ENCODE measurements at places on chromosomes 16 and 17.

DNA sequence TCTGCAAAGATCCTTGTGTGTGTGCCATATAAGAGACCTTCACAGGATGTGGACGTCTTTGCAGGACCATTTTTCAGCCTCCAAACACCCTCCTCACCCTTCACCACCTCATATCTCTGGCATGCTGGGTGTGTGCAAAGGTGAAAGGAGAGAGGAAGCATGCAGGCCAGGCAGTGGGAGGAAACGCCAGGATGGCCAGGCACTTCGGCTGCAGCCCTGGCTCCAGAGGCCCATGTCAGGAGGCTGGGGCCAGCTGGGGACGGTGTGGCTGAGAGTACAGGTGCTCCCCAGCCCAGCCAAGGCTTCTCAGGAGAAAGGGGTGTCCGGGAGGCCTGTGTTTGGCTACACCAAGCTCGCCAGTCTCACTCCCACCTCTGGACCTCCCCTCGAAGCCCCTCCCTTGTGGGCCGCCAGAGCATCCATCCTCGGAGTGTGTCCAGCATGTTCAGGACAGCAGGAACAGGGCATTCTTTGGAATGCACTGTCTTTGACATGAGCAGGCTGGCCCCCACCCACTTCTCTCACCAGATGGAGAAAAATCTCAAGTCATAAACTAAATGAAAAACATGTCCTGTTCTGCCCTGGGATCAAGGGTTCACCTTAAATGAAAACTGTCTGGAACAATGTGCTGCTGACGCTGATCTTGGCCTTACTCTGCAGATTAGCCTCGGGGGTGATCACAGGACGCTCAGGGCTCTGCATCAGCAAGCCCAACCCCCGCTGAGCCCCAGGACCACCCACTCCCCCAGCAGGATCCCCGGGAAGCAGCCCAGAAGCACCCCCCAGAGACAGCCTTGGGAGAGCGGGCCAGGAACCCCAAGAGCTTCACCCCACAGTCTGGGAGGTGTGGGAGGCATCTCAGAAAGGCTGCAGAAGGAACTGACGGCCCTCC, 15.9 kb downstream of the PEMT start:
- DNase-seq = no peak

DNA sequence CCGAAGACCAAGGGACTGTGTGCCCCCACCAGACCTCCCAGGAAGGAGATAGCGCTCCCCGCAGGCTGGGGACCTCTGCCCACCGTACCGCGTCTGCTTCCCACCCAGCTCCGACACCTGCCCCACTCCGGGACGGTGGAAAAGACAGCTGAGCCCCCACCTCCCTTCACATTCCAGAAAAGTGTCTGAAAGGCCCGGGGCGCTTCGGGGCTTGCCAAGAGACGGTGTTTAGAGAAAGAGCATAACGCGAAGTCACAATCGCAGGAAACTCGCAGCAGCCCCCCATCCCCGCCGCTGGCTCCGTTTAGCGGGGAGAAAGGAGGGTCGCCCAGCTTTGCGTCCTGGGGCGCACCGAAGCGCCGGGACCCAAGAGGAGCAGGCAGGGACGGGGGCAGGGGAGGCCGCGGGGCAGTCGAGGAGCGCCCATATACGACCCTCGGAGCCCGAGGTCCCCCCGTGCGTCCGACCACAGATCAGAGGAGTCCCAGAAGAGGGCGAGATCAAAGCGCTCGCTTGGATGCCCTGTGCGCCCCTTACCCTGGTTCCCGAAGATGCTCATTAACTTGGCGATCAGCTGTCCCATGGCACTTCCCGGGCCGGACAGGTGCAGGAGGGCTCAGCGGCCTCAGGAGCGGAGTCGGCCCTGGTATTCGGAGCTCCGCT, 652 bp downstream of the ARL5C start:
- no peak for DNase-seq

- peak; percentile 92 for DNase-seq
Observed at GRCh38 chr17:14205992-14206461, 30.6 kb downstream of the CDRT15 start.

DNA sequence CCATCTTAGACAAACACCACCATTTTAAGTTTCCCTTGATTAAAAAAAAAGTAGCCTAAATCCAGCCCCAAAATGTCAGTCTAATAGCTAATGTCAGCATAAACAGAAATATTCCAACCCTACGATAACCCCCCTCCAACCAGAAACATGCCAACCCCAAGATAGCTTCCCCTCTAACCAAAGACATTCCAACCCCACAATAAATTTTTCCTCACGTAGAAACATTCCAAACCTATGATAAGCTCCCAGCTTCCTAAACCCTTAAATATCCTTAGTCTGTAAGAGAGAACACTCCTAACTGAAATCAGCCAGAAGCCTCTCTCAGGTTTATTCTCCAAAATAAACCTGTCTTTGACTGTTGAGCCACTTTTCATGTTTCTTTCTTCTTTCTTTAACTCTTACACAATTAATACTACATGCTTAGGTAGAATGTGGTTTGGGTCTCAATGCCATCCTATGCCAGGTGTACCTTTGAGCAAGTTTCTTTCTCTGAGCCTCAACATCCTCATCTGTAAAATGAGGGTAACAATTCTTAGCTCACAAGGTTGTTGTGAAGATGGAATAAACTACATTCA, 10.5 kb upstream of the KRT38 start:
- DNase-seq = no peak

DNA sequence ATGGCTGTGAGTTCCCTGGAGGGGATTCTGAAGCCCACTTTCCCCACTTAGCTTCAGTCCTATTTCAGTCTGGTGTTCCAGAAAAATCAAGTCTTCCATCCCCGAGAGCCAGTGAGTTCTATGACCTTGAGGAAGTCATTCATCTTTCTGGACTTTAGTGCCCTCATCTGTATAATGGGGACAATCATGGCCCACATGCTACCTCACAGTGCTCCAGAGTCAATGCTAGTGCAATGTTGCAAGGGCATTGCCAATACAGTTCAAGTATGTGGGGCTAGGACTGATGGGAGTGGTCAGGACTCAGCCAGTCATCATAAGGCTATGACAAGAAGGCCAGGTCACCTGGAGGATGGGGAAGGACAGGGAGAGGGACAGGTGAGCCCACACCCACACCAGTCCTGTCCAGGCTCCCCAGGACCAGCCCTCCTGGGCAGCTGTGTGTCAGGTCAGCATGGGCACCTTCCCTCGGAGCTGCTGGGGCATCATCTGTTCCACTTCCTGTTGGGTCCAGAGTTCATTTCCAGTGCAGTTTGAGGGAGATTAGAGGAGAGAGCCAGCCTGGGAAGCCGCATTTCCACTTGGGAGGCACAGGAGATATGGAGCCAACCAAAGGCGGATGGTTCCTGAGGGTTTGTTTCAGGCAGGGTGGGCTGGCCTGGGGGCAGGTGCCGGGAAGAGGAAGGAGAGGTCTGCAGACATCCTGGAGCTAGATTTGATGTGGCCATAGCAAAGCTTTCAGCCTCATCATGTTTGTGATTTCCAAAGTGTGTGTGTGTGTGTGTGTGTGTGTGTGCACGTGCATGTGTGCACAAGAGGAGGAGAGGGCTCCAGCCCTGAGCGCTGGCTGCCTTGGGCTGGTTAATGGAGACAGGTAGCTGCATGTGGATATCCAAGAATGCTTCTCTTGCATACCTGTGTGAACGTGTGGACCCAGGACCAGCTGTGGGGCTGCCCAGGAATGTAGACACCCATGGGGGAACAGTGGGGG, 3.9 kb upstream of the WNT9B start:
- no peak for DNase-seq

DNA sequence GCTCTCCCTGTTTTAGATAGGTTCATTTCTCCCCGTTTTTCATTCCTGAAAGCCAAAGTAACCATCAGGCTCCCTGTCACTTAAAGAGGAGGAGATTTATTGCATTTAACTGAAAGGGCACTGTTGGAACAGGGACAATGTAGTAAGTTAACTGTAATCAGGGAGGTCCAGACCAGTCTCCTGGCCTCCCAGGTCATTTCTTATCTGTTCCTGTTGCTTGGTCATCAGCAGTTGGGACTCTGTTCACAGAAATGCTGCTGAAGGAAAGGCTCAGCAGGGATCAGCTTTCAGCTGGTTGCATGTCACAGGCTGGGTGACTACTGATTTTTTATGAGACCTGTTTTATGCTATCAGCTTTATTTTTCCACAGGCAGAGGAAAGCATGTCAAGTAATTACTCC, 622.6 kb upstream of the GOT2 start:
- no peak for DNase-seq

GRCh38 chr16:88377961-88378360, 4.8 kb upstream of the ZNF469 start:
- DNase-seq = no peak

- no peak for DNase-seq
Observed at GRCh38 chr17:44549686-44550085, 7.6 kb upstream of the FZD2 start.

DNA sequence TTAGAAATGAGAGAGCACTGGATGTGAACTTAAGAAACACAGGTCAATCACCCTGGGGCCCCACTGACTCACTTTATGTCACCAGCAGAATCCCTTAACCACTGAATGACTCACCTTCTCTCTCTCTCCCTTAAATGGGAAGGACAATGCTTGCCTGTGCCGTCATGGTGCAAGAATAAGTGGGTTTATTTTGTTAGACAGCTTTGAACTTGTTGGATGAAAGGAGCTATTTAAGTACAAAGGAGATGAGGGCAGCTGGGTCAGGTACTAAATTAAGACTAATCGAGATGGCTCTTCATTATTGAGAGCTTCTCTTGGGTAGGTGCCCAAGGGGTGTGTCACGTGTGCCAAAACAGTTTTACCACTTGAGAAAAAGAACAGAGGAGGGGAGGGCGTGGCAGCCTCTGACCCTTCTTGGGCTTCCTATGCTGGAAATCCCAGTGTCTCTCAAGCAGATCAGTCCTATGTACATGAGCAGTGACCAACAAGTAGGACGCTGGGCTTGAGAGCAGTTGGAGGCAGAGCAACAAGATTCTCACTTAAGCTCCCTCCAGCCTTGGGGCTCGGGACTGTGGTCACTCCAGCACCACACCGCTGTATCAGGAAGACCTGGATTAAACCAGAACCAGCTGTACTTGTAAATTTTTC, 6.7 kb upstream of the KRT31 start:
- peak; percentile 76 for DNase-seq

GRCh38 chr17:76166168-76166567, 25.1 kb upstream of the FOXJ1 start:
- DNase-seq = no peak

DNA sequence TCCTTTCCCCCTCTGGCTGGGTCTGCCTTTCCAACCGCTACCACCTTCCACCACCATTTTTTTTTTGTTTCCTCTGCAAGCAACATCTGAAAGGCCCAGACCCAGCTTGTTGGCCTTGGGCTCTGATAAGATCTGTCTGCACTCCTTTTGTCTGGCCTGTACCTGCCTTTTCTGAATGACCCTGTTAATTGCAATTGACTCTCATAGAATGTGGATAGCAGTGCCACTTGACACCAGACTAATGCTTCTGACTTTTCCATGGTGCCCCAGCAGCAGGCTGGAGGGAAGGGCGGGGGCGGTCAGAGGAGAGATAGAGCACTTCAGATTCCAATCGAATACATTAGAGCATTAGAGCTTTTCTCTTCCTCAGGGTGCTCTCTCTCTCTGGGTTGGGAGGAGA, 538.9 kb downstream of the WWOX start:
- DNase-seq = no peak

DNA sequence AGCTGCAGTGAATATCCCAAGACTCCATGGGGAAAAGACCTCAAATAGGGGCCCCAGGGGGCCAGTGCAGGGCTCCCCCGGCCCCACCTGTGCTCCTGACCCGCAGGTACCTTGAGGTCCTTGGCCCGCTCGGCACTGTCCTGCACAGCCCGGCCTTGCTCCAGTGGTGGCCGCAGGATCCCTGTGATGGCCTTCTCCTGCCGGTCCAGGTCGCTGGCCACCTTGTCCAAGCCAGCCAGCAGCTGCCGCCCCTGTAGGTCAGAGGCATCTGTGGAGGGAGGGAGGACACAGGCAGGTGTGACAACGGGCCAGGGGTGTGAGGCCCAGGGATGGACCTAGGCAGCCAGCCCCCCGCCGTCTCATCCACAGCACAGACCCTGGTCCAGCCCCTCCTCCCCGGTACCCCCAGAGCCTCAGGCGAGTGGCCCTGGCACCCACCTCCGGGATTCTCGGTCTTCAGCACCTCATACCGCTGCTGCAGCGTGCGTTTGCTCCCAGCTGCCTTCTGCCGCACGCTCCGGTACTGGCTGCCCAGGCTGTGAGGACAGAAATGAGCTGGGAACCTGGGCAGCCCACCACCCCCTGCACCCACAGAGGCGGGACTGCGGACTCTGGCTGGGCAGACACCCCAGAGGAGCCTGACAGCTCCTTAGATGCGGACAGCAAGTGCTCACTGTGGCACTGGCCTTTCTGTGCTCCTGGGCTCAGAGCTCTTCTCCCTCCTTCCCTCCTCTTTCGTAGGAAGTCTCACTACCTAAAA, 43.7 kb downstream of the PPL start:
- DNase-seq = no peak

- DNase-seq = peak; percentile 60
Observed at GRCh38 chr17:75689441-75689873, 22.3 kb downstream of the SAP30BP start.

DNA sequence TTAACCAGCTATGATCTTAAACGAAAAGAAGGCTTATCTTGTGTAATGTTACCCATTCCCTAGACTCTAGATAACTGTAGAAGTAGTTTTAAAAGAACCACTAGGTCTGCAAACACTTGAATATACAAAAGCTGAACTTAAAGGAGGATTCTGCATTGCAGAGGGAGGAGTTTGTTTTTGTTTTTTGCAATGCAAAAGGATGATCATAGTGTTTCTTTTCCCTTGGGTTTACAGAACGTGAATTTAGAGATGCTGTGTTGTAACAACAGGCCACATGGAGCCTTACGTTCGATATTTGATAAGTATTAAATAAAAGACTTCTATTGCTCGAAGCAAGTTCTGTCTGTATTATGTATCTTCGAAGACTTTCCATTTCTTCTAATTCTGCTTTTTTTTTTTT, 77.6 kb downstream of the CHD9 start:
- no peak for DNase-seq

DNA sequence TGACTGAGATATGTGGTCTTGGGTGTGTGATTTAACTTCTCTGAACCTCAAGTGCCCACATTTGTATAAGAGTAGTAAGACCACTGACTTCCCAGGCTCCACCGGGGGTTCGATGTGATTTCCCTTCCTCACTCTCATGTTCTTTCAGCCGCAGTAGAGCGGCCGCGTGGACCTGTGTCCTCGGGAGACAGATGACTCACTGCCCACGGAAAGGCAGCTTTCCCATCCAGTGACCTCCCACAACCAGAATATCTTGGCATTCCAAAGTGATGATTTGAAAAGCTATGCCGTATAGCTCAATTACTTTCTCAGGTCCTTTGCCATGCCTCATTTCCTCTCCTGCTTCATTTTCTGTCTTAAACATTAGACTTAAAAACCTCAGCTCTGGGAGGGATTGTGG, 73.6 kb downstream of the IL21R start:
- DNase-seq = no peak

DNA sequence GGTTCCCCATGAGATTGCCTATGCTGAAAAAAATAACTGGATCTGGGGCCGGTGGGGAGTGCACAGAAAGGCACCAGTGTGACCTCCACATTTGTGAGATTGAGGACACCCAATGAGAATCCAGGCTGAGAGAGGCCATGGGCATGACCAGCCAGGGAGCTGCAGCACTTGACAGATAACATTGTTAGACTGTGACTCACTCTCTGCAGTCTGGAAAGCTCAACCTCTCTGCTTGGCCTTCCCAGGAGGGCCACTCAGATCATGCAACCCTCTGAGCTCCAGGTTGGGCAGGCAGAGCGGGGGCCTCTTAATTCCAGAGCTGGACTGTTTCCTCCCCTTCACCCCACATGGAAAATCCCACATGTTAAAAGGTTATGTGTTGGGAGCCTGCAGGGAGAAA, 30.1 kb downstream of the FZD2 start:
- DNase-seq = no peak

GRCh38 chr16:85457366-85457765, 155.8 kb upstream of the GSE1 start:
- no peak for DNase-seq

GRCh38 chr17:46917516-46917915, 5.4 kb upstream of the GOSR2 start:
- no peak for DNase-seq

All from activated CD4-positive, alpha-beta T cell treated with anti-CD3 and anti-CD28 coated beads, Interleukin-10, Interleukin-2, amounts not matched to agents 100 ng/mL and 50 ng/mL, durations not matched to agents 16 hours and 8 hours (primary cell).